ENCODE measurements at places on chromosomes 13 and 19.

- no peak overlapping the region for H3K4me3 ChIP-seq
- no peaks in the 10 kb centered on the region for H3K36me3 ChIP-seq
- no peak for DNase-seq
- peaks cover 11% of the 10 kb centered on the region for H3K27me3 ChIP-seq
- no peak overlapping the region for H3K27ac ChIP-seq
Observed at GRCh38 chr19:30085394-30085793, 143.4 kb downstream of the URI1 start.

GRCh38 chr13:40613192-40613818, 53.1 kb downstream of the FOXO1 start:
- H3K27ac ChIP-seq, result peak overlapping the region; percentile 70
- peaks cover 73% of the 10 kb centered on the region for H3K4me1 ChIP-seq
- DNase-seq, result peak; percentile 35
- H3K36me3 ChIP-seq, result peaks cover 4% of the 10 kb centered on the region

- no peak overlapping the region for H3K27ac ChIP-seq
- H3K4me1 ChIP-seq, result peaks cover 41% of the 10 kb centered on the region
- H3K4me3 ChIP-seq, result no peak overlapping the region
- H3K36me3 ChIP-seq, result no peaks in the 10 kb centered on the region
Observed at GRCh38 chr13:50914176-50914700, 4.6 kb downstream of the RNASEH2B start.

- no peak overlapping the region for H3K4me3 ChIP-seq
- no peaks in the 10 kb centered on the region for H3K27me3 ChIP-seq
- no peak for DNase-seq
- peaks cover 3% of the 10 kb centered on the region for H3K4me1 ChIP-seq
- H3K27ac ChIP-seq, result no peak overlapping the region
- H3K36me3 ChIP-seq, result no peaks in the 10 kb centered on the region
Observed at GRCh38 chr13:32499538-32500210, 38.9 kb downstream of the N4BP2L2 start.
